Nephron progenitor cell (in vitro differentiated cells): ENCODE measurements at places on chromosomes 16 and 17.

GRCh38 chr17:31834448-31834847, 24.6 kb downstream of the COPRS start:
- no peak for DNase-seq

GRCh38 chr17:79993390-79994227, 42.1 kb downstream of the TBC1D16 start:
- DNase-seq: peak; percentile 48

DNA sequence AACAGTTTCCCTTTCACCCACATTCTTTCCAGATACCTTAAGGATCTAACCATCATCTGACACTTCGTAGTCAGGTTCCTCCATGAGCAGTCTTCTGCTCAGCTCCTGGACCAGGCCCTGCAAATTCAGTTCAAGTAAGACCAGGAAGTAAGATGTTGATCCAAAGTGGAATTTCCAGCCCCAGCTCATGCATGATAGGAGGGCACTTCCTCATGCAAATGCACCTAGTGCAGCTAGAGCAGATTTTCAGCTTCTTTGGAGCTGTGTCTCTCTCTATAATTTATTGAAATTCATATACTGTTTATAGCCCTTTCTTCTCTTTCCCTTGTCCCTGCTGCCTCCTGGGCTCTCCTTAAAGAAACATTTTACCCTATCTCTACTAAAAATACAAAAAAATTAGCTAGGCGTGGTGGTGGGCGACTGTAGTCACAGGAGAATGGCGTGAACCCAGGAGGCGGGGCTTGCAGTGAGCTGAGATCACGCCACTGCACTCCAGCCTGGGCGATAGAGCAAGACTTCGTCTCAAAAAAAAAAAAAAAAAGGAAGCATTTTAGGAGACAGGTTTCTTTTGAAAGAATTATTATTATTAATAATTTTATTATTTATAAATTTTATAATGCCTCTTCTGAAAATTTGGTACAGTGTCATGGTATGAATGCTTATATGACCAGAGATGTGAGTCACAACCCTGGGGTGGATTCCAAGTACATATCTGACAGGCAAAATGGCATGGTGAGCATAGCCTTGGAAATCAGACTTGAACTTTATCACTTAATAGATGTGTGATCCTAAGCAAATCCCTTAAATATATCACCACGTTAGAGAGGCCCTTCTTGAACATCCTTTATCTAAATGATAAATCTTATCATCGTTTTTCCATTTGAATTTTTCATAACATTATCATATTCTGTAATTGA, 94.3 kb downstream of the SSH2 start:
- DNase-seq: no peak

GRCh38 chr16:995087-995486, 13.5 kb downstream of the SOX8 start:
- no peak for DNase-seq

DNA sequence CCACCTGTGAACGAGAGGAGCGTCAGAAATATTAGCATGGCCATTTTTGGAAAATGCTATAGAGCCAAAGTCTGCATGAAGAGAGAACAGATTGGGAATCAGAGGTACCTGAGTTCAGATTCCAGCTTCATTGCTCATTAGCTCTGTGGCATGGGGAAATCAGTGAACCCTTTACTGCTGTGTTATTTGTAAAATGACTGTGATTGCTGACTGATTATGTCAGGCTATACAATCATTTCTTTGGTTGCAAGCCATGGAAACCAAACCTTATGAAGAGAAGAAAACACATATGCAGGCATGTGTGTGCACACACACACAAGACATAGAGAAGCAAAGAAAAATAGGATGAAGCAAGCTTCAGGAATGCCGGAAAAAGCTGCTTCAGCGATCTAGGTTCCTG, 101.4 kb upstream of the HSBP1 start:
- DNase-seq: no peak

DNA sequence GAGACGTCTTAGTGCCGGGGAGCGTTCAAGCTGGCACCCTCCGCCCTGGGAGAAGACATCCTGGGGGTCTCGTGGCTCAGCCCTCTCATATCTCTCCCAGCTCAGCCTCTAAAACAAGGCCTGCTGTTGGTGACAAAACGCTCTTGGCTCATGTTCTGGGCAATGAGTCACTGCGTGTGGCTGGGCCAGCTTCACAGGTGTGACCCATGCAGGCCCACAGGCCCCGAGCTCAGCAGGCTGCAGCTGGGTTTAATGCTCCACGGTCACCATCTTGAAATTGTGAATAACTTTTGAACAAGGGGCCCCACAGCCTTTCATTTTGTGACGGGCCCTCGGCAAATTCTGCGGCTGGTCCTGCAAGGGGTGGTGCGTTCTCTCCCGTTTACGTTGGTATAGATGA, 22.4 kb downstream of the GAA start:
- DNase-seq: no peak

DNA sequence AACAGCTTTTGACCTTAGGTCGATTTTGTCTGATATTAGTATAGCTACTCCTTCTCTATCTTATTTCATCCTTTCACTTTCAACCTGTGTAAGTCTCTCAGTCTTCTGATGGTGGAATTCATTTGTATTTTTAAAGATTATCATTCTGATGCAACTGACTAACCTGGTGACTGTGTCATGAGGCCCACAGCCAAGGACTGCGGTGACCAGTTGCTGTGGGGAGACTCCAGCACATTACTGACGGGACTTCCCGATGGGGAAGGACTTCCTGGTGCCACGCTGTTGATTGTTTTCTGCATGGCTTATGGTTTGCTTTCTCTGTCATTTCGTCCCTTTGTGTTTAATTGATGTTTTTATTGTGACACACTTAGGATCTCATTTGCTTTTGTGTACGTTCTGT, 34.2 kb downstream of the RMI2 start:
- no peak for DNase-seq

- DNase-seq: no peak
Measured at GRCh38 chr17:10699856-10700255, 2.5 kb downstream of the ADPRM start.

- no peak for DNase-seq
Measured at GRCh38 chr16:4510747-4511426, 27.7 kb downstream of the CDIP1 start.

GRCh38 chr16:56869513-56870275, 4.7 kb downstream of the SLC12A3 start:
- no peak for DNase-seq

DNA sequence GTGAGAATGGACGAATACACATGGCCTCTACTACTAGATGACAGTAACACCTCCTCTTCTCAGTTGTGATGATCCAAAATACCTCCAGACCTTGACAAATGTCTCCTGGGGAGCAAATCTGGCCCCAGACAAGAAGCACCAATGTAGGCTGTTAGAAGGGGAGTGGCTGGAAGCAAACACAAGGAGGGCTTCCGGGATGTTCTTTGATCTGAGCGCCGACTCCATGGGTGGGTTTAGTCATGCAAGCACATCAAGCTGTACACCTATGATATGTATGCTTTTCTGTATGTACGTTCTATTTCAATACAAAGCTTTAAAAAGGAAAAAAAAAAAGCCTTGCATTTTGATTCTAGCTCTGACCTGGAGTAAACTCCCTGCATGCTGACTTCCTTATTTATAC, 61.4 kb downstream of the ARHGAP17 start:
- DNase-seq: no peak

- DNase-seq: no peak
Measured at GRCh38 chr17:36850790-36851189, 86.5 kb upstream of the LHX1 start.

GRCh38 chr17:66514227-66514806, 211.9 kb downstream of the PRKCA start:
- DNase-seq: no peak

- no peak for DNase-seq
Measured at GRCh38 chr16:26672206-26672605, 394.5 kb upstream of the C16orf82 start.

- no peak for DNase-seq
Measured at GRCh38 chr16:50247123-50247905, 19.0 kb upstream of the ADCY7 start.

DNA sequence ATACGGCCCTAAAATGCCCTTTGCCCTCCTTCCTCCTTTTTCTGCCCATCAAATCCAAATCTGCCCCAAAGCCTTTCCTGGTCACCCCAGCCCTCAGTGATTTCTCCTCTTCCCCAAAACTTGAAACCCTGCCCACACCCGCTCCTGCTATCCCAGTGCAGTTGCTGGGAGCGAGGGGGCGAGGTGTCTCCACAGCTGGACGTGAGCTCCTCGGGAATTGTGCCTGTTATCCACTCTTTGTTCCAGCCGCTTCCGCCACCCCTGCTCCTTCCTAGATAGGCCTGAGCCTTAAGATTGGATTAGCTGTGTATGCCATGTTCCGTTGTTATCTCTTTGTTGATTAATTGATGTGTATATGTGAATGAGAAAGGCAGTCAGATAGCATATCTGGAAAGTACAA, 2.6 kb upstream of the KRT35 start:
- DNase-seq: no peak

- no peak for DNase-seq
Measured at GRCh38 chr17:56146534-56146933, 6.7 kb upstream of the ANKFN1 start.

DNA sequence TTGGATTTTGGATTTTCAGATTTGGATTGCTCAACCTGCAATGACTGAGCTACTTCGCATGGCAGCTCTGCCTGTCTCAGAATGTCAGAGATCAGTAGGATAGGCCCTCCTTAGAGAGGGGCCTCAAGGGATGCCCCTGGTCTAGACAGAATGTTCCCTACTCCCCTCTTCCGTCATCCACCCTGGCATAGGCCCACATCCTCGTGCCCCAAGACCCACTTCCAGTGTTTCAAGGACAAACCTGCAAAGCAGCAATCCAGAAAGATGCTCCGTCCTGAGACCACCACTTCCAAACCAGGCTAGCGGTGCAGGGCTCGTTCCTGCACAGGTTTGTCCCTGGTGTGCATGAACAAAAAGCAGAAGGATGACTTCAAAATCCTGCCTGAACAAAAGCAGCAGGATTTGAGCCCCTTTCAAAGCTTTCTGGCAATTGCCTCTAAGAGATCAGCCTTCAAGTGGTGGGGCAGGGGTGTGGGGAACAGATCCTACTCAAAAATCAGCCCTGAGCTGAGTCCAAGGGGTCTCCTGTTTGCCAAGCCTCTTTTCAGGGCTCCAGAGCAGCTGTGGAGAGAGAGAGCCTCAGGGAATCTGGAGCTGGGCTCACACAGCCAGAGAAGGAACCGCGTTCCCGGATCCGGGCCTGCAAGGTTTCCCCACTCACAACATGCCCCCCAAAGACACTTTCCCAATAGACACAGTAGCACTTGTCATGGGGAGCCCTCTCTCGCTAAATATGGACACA, 121.1 kb downstream of the SOCS1 start:
- DNase-seq: no peak

DNA sequence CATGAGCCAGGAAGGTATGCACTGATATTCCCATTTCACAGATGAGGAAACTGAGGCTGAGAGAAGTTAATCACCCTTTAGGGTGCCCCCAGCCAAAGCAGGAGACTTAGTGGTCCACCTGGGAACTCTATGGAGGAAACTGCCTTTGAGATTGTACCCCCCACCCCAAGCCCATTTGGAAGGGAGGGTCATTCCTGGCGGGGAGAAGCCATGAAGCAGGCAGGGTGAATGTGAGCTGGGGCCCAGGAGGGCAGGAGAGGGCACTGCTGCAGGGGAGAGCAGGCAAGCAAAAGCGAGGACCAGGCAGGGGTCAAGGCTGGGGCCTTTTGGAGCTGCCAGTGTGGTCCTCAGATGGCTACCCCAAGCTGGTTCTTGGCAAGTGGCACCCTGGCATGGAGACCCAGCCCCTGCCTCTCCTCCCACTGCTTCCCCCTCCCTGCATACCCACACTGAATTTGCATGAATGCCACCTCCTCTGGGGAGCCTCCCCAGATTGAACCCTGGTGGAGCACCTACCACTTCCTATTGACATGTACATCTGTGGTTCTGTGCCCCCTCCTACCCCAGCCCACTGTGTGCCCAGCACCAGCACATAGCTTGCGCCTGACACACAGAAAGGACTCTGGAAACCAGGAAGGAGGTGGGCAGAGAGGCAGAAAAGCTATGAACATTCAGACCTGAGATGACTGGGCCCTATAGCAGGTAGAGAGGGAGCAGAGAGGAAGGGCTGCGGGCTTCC, 965 bp upstream of the TMC6 start:
- no peak for DNase-seq

GRCh38 chr16:79723583-79724168, 123.1 kb upstream of the MAF start:
- no peak for DNase-seq

DNA sequence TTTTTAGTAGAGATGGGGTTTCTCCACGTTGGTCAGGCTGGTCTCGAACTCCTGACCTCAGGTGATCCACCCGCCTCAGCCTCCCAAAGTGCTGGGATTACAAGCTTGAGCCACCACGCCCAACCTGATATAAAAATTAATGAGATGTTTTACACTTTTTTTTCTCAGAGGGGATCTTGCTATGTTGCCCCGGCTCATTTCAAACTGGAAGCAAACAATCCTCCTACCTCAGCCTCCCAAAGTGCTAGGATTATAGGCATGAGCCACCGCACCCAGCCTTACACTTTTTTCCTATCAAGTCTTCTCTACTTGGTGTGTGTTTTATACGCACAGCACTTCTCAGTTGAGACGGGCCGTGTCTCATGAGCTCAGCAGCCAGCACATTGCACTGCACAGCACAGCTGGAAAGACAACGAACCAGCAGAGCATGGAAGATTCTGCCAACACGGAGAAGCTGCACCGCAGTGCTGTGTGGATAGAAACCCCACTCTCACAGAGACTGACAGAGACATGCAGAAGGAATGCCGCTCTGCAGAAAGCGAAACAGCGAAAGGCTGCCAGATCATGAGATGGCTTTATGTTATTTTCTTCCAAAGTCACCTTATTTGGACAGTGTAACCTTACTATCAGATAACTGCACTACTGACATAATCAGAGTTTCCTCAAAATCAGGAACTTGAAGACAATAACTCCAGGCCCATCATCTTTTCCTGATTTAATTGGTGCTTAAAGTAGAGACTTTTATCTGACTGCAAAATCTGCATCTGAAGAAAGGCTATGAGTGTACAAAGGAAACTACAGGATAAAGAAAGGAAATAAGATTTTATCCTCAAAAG, 6.5 kb upstream of the QRICH2 start:
- DNase-seq: no peak

DNA sequence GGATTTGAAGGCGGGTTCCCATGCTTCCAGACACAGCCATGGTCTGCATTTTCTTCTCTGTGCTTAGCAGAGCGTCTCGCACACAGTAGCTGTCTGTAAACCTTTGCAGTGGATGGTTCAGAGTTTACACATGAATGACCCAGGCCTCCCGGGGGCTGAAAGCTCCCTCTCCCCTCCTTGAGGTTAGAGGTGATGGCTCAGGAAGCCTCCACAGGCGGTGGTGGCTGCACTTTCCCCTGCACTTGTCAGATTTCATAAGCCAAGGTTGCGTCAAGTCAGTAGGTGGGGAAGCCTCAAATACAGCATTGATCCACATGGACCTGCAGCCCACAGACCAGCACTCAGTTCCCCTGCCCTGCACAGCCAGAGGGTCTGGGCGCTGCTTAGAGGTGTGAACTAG, 211.9 kb downstream of the KATNIP start:
- DNase-seq: no peak

GRCh38 chr16:85037050-85037410, 9.4 kb downstream of the KIAA0513 start:
- no peak for DNase-seq
